Activated naive CD4-positive, alpha-beta T cell (primary cell): ENCODE measurements at places on chromosomes 1 and 21.

DNA sequence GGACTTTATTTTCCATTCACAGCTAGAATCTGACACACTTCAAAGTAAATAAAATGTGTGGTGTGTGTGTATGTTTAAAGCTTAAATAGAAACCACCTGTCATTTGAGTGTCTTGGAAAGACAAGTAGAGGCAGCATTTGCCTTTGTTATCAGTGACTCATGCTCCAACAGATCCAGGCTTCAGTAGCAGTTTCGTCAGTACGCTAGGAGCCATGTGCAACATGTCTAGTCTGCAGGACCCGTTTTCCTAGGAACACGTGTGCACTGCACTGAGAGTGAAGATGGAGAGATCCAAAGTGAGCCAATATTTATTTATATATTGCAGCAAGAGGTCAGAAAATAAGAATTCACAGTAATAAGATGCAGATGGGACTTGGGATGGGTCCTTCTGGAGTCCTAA lies 41.8 kb downstream of the SGIP1 start:
- no peak for DNase-seq

- DNase-seq: no peak
Measured at GRCh38 chr1:31663622-31664452, 19.2 kb upstream of the PEF1 start.

DNA sequence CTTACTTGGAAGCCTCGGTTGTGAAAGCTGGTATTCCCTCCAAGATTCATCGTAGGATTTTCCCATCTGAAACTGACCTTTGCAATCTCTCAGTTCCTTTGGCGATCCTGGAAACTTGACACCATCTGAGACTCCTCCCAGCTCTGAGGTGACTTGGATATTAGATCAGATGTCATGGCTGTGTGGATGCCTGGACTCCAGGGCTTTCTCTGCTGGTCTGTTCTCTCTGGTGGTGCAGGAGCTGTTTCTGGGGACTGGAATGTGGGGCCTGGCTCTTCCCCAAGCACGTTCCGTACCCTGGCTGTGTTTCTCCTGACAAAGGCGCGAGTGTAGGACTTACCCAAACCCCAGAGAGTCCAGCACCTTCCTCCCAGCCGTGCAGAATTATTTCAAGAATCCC lies 252.2 kb downstream of the RPS6KC1 start:
- no peak for DNase-seq

DNA sequence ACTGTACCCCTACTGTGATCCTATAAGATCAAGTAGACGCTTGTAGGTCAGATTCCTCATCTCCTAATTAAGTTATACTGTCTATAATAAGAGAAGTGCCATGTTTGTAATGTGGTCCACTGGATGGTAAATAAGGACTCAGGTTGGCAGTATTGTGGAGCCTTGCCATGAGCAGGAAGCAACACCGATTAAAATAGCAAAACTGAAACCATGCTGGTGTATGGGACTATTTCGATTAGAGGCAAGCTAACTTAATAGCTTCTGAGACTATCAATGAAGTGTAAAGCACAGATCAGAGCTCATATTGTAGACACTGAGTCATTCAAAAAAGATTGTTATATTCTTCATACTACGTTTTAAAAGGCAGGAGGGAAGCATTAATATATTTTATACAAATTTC lies 348.8 kb downstream of the HHAT start:
- DNase-seq: no peak

- no peak for DNase-seq
Measured at GRCh38 chr1:44682883-44683265, 8.4 kb downstream of the ARMH1 start.
